GM13977 (cell line): ENCODE measurements at places on chromosomes 6 and 20.

DNA sequence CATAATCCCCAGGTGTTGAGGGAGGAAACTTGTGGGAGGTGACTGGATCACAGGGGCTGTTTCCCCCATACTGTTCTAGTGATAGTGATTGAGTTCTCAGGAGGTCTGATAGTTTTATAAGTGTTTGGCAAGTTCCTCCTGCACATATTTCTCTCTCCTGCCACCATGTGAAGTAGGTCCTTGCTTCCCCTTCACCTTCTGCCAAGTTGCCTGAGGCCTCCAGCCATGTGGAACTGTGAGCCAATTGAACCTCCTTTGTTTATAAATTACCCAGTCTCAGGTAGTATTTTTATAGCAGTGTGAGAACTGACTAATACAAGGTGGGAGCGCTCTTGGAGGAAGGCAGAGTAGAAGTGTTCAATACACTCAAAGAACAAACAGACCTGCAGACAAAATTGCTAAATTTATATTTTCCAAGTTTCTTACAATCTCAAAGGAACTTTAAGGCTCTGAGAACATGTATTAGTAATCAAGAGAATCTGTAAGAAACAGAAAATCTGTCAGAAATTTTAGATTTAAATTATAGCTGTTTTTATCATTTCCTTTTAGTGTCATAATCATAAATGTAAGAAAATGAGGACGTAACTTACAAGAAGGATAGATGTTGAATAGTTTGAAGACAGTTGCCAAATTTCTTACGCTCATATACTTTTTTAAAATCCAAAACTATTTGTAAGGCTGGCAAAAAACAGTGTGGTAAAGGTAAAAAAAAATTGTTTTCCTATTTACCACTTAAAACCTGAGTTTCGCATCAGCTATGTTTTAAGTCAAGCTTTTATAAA, 77.7 kb downstream of the ASCC3 start:
- no peak for DNase-seq

- DNase-seq, result no peak
Measured at GRCh38 chr6:13682346-13682745, 29.3 kb downstream of the RANBP9 start.

GRCh38 chr6:21075986-21076385, 517.6 kb upstream of the SOX4 start:
- no peak for DNase-seq

DNA sequence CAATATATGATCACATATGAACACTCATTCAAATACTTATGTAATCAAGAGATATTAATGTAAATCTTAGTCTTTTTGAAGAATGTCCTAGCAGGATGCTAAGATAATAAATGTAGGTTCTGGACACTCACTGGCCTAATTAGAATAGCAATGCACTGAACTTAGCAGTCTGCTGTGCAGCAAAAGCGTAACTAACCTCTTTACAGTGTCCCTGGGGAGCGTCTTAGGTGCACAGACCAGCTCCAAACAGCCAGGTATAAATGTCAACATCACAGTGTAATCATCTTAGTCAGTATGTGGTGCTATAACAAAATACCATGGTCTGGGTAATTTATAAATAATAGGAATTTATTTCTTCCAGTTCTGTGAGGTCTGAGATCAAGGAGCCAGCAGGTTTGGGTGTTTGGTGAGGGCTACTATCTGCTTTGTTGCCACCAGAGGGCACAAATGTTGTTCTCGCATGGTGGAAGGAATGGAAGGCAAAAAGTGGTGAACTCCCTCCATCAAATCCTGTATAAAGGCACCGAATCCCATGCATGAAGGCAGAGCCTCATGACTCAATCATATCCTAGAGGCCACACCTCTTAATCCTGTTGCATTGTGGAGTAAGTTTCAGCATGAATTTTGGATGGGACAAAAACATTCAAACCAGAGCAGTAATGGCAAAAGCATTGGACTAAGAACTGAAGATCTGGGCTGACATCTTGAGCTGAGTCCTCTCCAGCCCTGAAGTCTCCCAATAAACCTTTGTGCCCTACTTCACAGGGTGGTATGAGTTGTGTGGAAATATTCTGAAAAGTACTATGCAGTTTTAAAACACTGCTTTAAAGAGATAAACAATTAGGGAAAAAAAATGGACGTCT, 41.8 kb upstream of the FOXO3 start:
- DNase-seq, result no peak

DNA sequence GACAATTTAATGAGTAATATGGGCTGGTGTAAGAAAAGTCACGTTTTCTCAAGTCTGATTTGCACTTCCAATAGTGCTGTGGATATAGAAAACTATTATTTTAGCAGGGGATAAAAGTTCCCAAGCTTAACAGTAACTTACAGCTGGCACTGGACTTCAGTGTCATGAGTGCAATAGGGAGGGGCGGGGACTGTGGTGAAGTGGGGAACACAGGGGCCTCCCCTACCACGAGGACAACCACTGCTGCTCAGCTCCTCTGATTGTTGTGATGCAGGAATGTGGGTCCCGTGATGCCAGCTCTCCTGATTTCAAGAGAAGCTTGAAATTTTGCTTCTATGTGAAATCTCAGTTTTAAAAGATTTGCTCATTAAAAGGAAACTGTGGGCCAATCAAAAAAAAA, 24.0 kb downstream of the SLC13A3 start:
- no peak for DNase-seq

- no peak for DNase-seq
Measured at GRCh38 chr20:62430866-62431447, 3.6 kb upstream of the RBBP8NL start.

- no peak for DNase-seq
Measured at GRCh38 chr6:169246445-169246844, 7.2 kb downstream of the THBS2 start.

DNA sequence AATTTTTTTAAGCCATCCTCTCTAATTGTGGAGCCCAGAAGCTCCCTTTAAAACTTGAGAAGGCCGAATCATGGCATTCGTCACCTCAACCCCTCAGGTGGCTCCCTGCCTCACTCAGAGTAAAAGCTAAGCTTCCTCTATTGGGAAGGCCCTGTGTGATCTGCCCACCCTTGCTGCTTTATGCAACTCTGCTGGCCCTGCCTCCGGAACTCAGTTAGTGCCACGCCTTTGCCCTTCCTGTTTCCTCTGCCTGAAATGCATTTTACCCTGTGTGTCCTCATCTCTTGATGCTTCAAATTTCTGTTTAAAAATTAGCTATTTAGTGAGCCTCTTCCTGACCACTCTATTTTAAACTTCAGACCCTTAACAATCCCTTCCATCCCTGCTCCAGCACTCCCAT, 5.7 kb downstream of the PACRG start:
- no peak for DNase-seq

- DNase-seq, result no peak
Measured at GRCh38 chr20:57009775-57010174, 256.7 kb downstream of the BMP7 start.

DNA sequence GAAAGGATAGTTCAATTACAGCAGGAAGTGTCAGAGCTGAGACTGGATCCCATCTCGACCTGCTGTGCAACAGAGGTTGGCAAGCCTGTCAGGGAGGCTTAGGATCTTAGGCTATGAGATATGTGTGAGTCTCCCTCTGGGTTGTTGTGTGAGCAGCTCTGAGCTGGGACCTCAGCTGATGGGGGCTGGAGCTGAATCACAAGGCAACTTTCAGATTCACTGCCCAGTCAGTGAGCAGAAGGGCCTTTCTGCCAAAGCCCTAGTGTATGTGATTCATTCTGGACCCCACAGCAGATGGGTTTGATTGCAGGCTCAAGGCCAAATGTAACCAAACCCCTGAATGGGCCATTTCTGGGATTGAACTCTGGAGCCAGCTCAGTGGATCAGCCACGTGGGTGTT, 4.5 kb downstream of the PI3 start:
- DNase-seq, result no peak
